Activated T-helper 17 cell treated with anti-CD3 and anti-CD28 coated beads, Interleukin-2, amount 50 U/mL, for 72 hours (primary cell): ENCODE measurements at places on chromosomes 5 and 9. TPM values are rescaled to one million over a fixed set of nuclear protein-coding genes. Genes with fewer than 3 reads are reported as not detected.

- ATAC-seq = peak; percentile 44
Observed at GRCh38 chr9:114107286-114108001, 8.4 kb upstream of the KIF12 start.

SLC4A9 gene
- total RNA-seq = 0.26 TPM

DNA sequence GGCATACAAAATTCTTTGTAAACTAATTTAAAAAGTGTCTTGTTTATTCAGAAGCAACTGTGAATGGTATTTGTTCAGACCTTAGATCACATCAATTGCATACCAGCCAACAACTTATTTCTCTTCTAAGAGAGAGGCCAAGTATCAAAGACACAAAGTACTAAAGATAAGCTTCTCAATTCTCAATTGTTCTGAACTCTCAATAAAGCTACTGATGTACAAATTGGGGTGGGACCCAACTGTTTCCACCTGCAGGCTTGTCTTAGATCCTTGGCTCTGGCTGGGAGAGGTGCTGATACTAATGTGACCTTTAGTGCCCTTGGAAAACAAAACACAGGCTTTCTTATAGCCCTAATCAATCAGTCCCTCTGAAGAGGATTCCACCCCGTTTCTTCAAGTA lies 22.1 kb downstream of the XRCC4 start:
- no peak for ATAC-seq

- no peak for ATAC-seq
Observed at GRCh38 chr9:36154331-36154952, 14.7 kb upstream of the CCIN start.

- no peak for ATAC-seq
Observed at GRCh38 chr5:160173-160510, 31.2 kb upstream of the LRRC14B start.

SVEP1 gene
- total RNA-seq = 0.11 TPM

RNF145 gene
- 88.3 TPM for total RNA-seq

GRCh38 chr5:146877783-146878475 lies 628 bp downstream of the PPP2R2B start:
- peak; percentile 51 for ATAC-seq

DNA sequence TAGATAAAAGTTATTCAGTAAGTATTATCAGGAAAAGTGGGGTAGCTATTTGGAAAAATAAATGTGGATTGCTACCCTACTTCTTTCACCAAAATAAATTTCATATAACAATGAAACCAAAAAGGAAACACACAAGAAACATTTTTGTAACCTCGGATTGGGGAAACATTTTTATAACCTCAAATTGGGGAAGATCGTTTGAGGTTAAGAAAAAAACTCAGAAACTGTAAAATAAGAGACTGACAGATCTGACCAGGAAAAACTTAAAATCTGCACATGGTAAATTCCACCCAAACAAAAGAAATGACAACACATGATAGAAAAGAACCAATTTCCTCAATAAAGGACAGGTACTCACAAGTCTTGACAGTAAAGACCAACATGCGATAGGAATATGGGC lies 13.5 kb downstream of the EFCAB9 start:
- no peak for ATAC-seq

RPP25L gene
- total RNA-seq = 21.3 TPM

DNA sequence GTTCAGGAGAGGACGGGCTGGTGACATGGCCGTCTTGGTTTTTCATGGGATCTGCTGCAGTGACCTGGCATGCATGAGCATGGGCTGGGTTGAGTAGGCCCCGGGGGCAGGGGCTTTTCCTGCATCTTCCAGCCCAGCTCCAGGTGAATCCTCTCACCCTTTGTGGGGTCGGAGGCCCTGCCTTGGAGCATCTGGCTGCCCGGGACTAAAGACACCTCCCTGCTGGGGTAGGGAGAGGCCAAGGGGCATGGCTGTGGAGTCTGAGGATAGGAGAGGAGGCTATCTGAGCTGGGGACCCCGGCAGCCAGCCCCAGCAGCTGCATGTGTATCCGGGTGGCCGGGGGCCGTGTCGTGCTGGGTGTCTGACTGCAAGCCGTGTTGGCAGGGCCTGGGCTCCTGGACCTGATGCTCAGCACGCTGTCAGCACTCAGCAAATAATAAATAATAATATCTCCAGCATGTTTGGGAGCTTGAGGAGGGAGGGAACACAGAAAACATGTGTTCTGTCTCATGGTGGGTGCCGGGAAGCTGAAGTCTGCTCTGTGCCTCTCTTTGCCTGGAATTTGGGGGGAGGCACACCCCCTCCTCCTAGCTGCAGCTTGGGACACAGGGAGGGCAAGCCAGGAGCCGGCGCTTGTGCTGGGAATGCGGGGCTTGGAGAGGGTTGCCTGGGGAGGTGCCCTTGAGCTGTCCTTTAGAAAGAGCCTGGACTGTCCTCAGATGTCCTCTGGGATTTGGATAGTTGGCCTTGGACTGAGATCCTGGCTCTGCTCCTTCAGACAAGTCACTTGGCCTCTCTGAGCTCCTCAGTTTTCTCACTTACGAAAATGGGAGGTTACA lies 28.4 kb upstream of the PITX1 start:
- no peak for ATAC-seq

DNA sequence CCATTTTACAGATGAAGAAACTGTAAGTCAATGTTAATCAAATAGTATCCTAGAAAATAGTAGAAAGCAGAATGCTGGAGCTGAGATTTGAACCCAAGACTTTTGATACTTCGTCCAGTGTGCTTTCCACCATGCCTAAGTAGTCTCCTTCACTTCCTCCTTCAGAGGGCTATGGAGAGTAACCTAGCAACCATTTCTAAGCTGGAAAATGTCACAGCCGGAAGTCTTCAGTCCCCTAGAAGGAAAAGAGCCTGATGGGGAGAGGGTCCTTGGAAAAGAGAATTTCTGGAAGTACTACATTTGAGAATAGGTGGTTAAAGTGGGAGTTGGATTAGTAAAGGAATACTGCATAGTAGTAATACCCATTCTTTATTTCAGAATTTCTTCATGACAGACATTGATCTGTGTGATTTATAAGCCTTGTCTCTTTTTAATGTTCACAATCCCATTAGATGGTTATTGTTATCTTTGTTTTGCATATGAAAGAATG lies 32.7 kb downstream of the PCDHAC2 start:
- no peak for ATAC-seq

MYMK gene
- not detected for total RNA-seq

GRCh38 chr5:66080664-66081063 lies 63.4 kb upstream of the SREK1 start:
- no peak for ATAC-seq

DNA sequence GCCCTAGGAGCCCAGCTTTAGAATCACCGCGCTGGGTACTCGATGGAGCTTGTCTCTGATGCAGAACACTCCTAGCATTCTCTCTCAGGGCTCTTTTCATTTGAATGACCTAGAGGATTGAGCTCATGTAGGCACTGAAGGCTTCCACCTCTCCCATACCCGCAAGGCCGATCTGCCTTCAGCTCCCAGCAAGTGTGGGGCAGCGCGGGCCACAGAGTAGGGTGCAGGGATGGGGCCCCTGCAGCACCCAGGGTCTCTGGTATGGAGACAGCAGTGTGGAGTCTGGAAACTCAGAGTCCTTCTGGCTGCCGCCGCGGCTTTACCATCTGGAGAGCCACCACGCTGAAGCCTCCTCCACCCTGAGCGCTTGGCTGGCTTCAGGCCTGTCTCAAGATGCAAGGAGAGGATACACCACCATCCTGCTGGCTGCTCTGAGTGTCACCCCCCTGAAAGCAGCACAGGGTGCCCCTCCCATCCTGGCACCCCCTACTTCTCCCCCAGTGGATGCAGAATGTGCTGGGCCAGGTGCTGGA lies 12.9 kb downstream of the STKLD1 start:
- ATAC-seq = no peak

DNA sequence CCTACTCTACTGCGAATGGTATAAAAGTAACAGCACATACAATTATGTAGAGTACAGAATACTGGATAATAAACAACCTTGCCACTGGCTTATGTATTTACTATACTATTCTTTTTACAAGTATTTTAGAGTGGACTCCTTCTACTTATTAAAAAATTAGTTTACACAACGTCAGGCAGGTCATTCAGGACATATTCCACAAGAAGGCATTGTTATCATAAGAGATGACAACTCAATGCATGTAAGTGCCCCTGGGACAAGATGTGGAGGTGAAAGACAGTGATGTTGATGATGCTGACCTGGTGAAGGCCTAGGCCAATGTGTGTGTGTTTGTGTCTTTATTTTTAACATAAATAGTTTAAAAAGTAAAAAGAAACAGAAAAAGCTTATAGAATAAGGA lies 421.7 kb downstream of the CDH12 start:
- ATAC-seq = no peak

GRCh38 chr5:124948754-124949275 lies 202.4 kb upstream of the ZNF608 start:
- no peak for ATAC-seq

GRCh38 chr9:34158362-34158869 lies 20.4 kb upstream of the UBAP1 start:
- ATAC-seq = no peak

- ATAC-seq = peak; percentile 89
Observed at GRCh38 chr5:55856516-55857246, 5.5 kb downstream of the IL31RA start.

ZNF474 gene
- not detected for total RNA-seq

SH3TC2 gene
- not detected for total RNA-seq

- ATAC-seq = no peak
Observed at GRCh38 chr5:67817652-67818051, 397.9 kb upstream of the PIK3R1 start.

TAF1L gene
- total RNA-seq = 0.06 TPM

GRCh38 chr5:133944263-133945185 lies 23.9 kb downstream of the C5orf15 start:
- peak; percentile 70 for ATAC-seq

CDH18 gene
- total RNA-seq = not detected

DNA sequence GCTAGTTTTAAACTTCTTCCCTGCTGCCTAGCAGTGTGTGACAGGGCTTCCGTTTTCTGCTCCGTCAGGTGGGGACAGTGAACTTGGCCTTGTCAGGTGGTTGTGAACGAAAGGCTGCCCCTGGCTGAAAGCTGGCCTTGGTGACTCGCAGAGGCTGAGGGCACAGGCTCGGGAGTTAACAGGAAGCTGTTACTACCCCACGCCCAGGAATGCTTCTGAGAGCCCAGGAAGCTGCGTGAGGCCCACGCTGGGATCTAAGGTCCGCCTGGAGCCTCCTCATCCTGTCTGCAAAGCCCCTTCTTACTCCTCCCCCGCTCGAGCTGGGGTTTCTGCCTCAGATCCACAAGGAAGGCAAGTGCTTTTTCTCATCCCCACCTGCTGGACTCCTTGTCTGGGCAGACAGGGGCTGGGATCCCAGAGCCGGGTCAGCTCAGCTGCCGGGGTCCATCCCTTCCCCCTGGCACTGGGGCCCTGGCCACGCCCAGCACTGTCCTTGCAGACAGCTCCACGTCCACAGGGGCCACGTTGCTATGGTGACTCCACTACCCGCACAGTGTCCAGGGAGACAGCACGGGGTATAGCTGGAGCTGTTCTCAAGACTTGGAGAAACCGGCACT lies 124.7 kb upstream of the TBC1D2 start:
- no peak for ATAC-seq

SLIT3 gene
- not detected for total RNA-seq

RMRP gene
- 10,768 TPM for total RNA-seq

- no peak for ATAC-seq
Observed at GRCh38 chr9:33289496-33289895, 820 bp upstream of the NFX1 start.

- no peak for ATAC-seq
Observed at GRCh38 chr9:119839888-119840287, 470.7 kb upstream of the BRINP1 start.

GRCh38 chr9:12972608-12973589 lies 198.1 kb downstream of the LURAP1L start:
- ATAC-seq = no peak

CDC20B gene
- total RNA-seq = not detected

DNA sequence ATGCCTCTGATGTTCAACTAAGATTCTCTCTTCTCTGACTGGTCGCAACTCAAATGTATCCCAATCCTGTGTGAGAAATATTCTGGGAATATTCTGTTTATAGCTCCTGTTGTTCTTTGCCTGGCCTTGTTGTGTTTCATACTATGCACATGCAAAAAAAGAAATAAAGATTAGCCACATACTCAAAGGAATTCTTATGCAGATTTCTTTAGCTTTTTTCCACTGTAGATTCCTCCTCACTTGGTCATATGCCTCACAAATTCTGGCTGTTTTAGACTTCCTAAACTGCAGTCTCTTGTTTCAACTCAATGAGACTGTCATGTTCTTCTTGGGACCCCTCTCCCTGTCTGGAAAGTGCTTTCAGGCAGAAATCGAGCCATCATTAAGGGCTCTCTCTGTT lies 217.5 kb upstream of the SH3GL2 start:
- ATAC-seq = no peak

LCN10 gene
- total RNA-seq = 1.0 TPM

LIFR gene
- total RNA-seq = 0.35 TPM

FANCG gene
- total RNA-seq = 124 TPM

PCDHGB4 gene
- 0.08 TPM for total RNA-seq

GRCh38 chr5:132142459-132142858 lies 68.9 kb downstream of the CSF2 start:
- ATAC-seq = no peak
